Posterior vena cava (tissue), 2 donors: ENCODE measurements at places on chromosomes 5 and 9. TPM values are rescaled to one million over a fixed set of nuclear protein-coding genes. Genes with fewer than 3 reads are reported as not detected.

Gene PDE6A
- not detected for total RNA-seq

Gene ABO
- total RNA-seq: 1.5 TPM

Gene PGM5
- total RNA-seq: 235 TPM

Gene ANP32B
- total RNA-seq: 95.8 TPM

Gene GRXCR2
- total RNA-seq: not detected

Gene PRSS3
- total RNA-seq: not detected

Gene NAIF1
- 6.0 TPM for total RNA-seq
